ENCODE measurements at places on chromosomes 13 and 19.

DNA sequence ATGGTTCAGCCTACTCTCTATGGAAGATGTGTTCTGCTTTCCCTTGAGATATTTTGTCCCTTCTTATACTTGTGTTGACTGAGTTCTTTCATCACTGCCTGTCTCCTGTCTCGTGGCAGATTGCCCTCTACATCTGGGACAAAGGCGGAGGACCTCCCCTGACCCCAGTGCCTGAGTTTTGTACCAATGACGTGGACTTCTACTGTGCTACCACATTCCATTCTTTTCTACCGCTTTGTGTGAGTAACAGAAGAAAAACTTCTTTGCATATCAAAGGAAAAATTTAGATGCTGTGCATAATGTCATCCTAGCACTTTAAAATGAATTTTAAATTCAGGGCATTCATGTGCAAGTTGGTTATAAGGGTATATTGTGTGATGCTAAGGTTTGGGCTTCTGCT, 74.6 kb downstream of the B3GLCT start:
- no peak for DNase-seq

DNA sequence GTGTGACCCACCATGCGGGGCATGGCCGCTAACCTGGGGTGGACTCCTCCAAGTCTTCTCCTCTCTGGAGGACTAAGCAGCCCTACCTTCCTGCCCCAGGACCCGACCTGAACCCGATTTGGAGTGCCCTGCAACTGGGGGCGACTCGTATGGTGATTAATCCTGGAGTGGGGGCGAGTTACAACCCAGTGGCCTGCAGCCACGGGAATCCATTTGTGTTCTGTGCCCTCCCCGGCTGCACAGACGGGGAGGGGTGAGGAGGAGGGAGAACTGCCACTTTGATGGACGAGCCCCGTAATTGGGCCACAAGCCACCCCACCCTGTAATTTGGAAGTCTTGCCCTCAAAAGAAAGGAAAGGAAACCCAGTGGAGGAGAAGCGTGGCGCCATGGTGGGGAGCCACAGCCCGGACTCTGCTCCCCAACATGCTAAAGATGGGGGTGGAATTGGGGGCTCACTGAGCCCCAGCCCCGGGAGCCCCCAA, 18.0 kb downstream of the PRR36 start:
- no peak for DNase-seq

DNA sequence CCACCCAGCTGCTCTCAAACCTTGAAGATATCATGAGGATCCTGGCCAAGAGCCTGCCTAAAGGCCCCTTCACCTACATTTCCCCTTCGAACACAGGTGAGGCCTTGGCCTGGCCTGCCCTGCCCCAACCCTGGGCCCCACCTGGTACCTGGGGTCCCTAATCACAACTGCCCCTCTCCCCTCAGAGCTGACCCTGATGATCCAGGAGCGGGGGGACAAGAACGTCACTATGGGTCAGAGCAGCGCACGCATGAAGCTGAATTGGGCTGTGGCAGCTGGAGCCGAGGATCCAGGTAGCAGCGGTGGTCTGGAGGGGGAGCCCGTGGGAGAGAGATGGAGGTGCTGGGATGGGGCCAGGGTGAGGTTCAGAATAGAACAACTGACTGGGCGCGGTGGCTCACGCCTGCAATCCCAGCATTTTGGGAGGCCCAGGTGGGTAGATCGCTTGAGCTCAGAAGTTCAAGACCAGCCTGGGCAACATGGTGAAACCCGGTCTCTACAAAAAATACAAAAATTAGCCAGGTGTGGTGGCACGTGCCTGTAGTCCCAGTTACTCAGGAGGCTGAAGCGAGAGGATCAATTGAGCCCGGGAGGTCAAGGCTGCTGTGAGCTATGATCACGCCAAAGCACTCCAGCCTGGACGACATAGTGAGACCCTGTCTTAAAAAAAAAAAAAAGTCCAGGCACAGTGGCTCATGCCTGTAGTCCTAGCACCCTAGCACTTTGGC, 17.5 kb downstream of the DDX39A start:
- no peak for DNase-seq

- DNase-seq, result no peak
Observed at GRCh38 chr13:78762825-78763224, 103.9 kb upstream of the OBI1 start.

- peak; percentile 77 for DNase-seq
Observed at GRCh38 chr19:28655054-28655453, 557.9 kb downstream of the UQCRFS1 start.

GRCh38 chr19:33547676-33548075, 26.1 kb upstream of the PEPD start:
- peak; percentile 57 for DNase-seq

- DNase-seq, result no peak
Observed at GRCh38 chr13:84745051-84745551, 862.8 kb upstream of the SLITRK1 start.

DNA sequence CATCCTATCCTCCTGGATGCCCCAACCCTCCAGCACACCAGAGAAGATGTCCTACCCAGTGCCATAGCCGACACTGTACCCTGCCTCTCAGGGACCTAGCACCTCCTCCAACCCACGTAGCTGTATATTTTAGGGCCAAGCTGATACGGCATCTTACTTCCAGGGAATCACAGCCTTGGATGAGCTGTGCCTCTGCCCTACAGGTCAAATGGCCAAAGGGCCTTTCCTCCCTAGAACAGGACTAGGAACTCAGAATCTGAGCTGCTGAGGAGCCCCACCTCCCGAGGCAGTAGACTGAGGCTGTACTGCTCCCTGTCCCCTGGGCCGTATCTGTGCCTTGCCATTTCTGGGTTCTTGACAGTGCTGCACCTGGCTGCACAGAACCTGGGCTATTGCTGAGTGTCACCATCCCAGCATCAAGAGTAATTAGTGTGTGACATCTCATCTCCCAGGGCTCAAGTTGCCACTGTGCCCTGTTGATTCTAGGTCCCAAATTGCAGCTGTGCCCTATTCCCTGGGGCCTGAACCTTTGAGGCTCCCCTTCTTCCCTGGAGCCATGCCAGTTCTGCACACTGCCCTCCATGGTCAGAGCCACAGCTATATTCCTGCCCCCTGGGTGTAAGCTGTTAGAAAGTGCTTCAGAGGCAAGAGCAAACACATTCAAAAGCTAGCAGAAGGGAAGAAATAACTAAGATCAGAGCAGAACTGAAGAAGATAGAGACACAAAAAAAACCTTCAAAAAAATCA, 41.0 kb downstream of the VWA8 start:
- no peak for DNase-seq

GRCh38 chr13:30371649-30372265, 50.5 kb upstream of the UBE2L5 start:
- DNase-seq, result no peak

DNA sequence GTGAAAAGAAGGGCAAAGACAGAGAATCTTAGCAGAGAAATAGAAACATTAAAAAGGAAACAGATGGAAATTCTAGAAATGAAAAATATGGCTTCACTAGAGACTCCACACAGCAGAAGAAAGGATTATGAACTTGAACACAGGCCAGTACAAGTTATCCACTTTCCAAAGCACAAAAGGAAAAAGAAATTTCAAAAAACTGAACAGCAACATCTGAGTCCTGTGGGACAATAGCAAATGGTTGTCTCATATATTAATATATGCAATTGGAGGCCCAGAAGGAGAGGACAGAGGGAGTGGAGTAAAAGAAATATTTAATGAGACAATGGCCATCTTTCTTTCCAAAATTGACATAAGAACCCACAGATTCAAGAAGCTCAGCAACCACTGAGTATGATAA, 141.7 kb upstream of the GJB6 start:
- DNase-seq, result no peak

DNA sequence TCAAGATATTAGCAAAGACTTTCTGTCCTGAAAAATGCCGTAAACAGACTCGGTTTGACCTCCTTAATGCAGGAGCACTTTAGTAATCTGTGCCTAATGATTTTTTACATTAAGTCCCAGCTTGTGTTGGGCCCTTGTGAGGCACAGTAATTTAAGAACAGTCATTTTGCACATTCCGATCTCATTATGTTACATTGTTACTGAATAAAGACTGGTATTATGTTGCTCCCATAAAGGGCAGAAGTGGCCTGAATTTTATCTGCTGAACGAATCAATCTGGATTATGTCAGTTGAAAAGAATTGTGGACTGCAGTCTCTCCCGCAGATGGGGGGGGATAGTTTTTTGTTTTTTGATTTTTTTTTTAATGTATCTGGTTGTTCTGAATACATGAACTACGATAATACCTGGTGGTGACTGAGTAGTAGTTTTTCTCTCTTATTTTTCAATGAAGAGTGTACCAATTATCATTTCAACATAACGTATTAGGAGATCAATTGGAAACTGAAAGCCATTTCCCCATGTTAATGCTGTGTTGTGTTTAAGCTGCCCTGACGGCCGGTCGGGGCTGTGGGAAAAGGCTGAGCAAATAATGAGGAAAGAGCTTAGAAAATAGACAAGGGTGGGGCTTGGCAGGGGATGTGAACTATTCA, 290.2 kb downstream of the ZNF536 start:
- DNase-seq, result no peak

DNA sequence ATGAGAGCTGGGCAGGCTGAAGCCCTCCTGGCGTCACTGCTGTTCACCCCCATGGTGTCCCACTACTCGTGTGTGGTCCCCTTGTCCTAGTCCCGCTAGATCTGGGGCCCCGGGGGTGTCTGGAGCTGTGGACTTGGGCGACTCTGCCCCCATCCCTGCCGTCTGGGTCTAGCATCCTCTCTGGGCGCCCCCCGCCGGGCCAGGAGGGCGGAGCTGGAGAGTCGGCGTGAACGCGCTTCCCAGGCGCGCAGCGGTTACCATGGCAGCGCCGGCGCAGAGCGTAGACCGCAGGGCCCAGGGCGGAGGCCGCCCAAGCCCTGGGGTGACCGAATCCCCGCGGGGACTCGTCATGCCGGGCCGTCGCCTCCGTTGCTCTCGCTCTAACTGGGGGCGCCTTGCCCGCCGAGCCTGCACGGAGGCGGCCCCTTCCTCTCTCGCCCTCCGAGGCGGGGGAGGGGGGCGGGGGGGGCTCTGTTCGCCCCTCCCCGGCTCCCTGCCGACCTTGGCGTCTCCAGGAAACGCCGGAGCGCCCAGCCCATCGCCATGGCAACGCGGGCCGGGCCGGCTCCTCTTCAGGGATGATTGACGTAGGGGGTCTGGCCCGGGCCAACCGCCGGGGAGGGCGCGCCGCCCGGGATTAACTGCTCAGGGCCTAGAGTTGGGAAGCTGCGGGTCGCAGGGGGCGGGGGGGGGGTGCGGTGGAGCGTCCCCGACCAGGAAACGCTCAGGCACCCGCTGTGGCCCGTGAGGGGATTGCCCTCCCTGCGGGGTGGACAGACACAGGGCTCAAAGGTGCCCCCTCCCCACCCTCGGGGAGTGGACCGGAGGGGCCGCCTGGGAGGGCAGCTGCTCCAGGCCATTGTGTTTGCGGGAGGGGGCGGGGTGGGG, 8.9 kb downstream of the ISYNA1 start:
- DNase-seq, result no peak

- DNase-seq, result no peak
Observed at GRCh38 chr19:35822579-35822978, 9.9 kb upstream of the PRODH2 start.

DNA sequence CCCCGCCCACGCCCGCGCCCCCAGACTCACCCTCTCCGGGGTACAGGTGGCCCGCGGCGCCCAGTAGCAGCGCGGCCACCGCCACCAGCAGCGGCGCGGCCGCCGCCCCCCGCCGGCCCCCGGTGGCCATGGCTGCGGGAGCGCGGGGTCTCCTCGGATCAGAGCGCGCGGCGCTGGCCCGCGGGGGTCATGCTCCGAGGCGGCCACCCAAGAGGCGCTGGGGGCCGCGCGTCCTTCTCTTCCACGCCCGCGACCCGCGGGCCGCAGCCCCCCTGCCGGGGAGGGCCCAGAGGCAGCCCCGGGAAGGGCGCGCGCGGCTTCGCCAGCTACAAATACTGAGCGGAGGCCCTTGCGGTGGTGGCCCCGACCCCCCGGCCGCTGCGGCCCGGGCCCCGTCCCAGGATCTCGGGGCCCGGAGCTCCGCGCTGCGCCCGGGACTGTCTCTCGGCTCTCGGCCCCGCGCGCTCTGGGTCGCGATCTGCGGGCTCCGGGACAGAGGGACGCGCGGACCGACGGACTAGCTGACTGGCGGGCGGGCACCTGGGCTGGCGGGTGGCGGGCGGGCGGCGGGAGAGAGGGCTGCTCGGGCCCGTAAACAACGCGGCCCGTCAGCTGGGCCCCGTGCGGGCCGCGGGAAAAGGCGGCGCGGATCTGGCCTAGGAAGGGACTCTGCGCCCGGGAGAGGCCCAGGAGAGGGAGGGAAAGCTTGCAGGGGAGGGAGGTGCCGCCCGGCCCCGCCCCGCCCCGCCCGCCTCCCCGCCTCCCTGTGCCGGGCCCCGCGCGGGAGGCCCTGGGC, at the start of gene INSR:
Gene INSR, minus strand, starts transcription at position 653 of the 796 bp plus-strand sequence. Its CDS starts 523 bp downstream, at position 130.
- no peak for DNase-seq

GRCh38 chr13:48778610-48779009, 124.9 kb downstream of the CYSLTR2 start:
- DNase-seq, result no peak

GRCh38 chr19:4557971-4558941, 1.2 kb downstream of the SEMA6B start:
- no peak for DNase-seq

DNA sequence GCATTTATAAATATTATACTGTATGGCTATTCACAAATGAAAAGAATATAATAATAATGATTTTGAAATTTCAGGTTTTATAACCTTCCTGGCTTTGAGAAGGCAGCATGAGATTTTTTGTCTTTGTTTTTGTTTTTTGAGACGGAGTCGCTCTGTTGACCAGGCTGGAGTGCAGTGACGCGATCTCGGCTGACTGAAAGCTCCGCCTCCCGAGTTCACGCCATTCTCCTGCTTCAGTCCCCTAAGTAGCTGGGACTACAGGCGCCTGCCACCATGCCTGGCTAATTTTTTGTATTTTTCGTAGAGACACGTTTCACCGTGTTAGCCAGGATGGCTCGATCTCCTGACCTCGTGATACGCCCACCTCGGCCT, 64.1 kb downstream of the ZNF429 start:
- DNase-seq, result no peak

- DNase-seq, result no peak
Observed at GRCh38 chr13:90445179-90445578, 902.3 kb upstream of the MIR17HG start.

GRCh38 chr13:21673789-21674489, 3.1 kb downstream of the FGF9 start:
- DNase-seq, result no peak

GRCh38 chr19:11453468-11454341, 18.3 kb downstream of the PRKCSH start:
- DNase-seq, result no peak

- no peak for DNase-seq
Observed at GRCh38 chr13:67946131-67946530, 716.0 kb upstream of the PCDH9 start.

GRCh38 chr13:32600890-32601289, 14.6 kb downstream of the PDS5B start:
- DNase-seq, result no peak

GRCh38 chr13:99992949-99993351, 11.4 kb downstream of the ZIC2 start:
- DNase-seq, result no peak

DNA sequence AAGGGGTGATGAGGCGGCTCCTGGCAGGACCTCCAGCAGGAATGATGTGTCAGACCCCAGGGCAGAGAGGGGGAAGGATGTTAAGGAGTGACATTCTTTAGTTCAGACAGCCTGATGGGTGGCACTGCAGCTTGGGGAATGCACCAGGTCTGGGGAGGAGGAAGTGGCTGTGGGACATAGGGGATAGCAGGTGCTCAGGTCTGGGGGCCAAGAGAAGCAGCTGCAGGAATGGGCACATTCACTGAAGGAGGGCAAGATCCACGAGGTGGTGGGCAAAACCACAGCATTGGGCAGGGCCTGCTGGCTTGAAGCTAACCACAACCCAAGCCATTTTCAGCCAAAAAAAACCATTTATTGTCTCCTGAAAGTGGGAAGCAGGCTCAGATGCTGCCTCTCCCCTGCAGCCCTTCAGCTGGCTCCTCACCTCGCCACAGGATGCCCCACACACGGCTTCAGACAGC, 26.5 kb downstream of the COMP start:
- DNase-seq, result no peak

Measured in chondrocyte (in vitro differentiated cells).